ENCODE measurements at places on chromosomes 13 and 19.

DNA sequence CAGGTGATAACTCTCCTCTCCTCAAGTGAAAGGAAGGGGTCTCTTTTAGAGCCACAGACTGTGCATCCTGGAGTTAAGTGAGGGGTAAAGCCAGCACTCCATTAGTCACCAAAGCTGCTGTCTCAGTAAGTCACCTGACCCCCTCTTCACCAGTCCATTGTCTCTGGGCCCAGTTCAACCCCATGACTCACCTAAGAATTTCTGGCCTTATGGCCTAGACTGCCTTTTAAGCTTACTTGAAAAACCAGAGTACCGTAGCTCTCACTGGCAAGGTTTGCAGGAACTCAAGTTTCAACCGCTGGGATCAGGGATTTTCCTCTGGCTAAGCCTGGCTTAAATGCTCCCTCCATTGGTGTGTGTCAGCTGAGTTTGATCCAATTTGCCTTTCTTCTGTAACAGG, 23.4 kb upstream of the EID2 start:
- no peak for DNase-seq

GRCh38 chr19:18173572-18174288, at the start of gene IFI30:
TSS of gene IFI30 (plus strand) at chr19:18173813. CDS start at chr19:18173842, 29 bp downstream.
- no peak for DNase-seq

DNA sequence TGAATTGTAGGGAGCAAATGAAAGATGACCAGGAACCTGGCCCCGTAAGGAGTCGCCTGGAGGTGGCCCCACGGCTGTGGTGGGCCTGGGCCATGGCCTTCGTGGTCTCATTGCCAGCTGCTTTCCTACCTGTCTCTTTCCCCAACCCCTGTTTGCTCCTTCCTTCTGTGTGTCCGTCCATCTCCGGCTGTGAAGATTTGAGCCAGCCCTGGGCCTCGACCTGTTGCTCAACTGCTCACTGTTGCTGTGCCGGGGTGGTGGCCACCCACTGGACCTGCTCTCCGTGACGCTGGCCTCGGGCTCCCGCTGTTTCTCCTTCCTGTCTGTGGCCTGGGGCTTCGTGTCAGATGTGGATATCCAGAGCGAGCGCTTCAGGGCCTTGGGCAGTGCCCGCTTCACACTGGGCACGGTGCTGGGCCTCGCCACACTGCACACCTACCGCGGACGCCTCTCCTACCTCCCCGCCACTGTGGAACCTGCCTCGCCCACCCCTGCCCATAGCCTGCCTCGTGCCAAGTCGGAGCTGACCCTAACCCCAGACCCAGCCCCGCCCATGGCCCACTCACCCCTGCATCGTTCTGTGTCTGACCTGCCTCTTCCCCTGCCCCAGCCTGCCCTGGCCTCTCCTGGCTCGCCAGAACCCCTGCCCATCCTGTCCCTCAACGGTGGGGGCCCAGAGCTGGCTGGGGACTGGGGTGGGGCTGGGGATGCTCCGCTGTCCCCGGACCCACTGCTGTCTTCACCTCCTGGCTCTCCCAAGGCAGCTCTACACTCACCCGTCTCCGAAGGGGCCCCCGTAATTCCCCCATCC, 8.5 kb downstream of the DBP start:
- DNase-seq: no peak

DNA sequence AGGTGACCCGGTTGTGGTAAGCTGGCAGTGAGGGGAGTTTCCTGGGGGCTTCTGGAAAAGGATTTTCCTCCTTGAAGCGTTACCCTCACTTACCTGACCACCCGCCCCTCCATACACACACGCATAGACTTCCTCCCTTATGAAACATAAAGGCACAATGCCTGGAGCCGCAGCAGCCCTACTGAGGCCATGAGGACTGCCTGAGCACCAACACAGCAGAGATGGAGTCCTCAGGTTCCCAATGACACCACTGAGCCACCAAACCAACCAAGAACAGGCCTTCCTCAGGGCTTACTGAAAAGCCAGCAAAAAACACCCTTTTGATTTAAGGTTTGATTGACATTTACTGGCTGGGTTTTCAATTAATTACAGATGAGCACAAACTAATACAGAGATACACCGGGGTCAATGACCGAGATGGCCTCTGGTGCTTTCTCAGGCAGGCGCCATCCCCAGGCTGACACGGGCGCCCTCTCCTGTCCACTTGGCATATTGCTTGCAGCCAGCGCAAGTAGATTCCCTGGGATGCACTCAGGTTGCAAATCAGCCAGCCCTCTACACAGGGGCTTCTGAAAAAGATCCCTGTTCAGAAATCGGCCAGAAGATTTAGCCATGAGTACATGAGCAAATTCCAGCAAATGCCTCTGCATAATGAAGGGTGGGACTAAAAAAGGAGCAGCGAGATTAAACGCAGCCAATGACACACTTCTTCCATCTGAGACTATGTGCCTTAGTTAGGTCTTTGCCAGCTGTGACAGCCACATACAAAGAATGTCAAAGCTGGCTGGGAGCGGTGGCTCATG, 14.8 kb downstream of the OPA3 start:
- no peak for DNase-seq

GRCh38 chr19:52351512-52351911, 15.5 kb downstream of the ZNF610 start:
- DNase-seq: no peak

DNA sequence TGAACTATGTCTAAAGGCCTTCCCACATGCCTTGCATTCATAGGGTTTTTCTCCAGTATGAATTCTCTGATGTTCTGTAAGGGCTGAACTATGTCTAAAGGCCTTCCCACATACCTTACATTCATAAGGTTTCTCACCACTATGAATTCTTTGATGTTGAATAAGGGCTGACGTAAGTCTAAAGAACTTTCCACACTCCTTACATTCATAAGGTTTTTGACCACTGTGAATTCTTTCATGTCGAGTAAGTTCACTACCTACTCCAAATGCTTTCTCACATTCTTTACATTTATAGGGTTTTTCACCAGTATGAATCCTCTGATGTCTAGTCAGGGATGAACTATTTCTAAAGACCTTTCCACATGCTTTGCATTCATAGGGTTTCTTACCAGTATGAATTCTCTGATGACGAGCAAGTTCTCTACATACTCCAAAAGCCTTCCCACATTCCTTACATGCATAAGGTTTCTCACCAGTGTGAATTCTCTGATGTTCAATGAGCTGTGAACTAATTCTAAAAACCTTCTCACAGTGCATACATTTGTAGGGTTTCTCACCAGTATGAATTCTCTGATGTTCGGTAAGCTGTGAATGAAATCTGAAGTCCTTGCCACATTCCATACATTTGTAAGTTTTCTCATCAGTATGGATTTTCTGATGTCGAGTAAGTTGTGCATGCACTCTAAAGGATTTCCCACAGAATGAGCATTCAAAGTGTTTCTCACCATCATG, 19.1 kb upstream of the ZNF260 start:
- no peak for DNase-seq

GRCh38 chr13:109725297-109725696, 61.1 kb downstream of the IRS2 start:
- DNase-seq: no peak
